ENCODE measurements at places on chromosomes 4 and X.

DNA sequence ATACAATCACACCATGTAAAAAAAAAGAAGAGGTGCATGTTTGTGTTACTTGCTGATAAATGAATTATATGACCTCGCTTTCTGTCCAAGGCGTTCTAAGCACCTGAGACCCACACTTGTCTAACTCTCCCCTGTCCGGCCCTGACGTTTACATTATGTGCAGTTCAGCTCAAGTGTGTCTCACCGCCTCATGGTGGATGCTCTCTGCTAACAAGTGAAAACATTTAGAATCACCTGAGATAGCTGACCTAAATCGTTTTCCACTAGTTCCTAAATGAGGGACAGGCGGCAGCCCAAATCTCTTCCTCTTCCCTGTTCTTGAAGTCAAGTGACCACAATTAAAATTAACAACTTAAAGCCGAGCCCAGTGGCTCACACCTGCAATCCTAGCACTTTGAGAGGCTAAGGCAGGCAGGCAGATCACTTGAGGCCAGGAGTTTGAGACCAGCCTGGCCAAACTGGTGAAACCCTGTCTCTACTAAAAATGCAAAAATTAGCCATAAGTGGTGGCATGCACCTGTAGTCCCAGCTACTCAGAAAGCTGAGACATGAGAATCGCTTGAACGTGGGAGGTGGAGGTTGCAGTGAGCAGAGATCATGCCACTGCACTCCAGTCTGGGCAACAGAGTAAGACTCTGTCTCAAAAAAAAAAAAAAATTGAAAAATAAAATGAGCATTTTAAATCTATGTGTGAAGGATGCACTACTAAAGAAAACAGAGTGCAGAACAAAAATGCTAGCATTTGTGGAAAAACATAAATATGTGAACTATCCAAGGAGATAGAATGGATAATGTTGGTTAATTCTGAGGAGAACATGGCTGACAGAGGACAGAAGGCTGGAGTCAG is 3.9 kb upstream of the TIFA start:
- DNase-seq = no peak

GRCh38 chr4:61200187-61200915 is at the start of gene ADGRL3:
Gene ADGRL3 (plus strand): TSS chr4:61200326.
- peak; percentile 83 for DNase-seq

GRCh38 chrX:386768-387575 is at the start of gene PPP2R3B:
Gene PPP2R3B (minus strand): TSS chrX:386907. CDS start chrX:386691, 216 bp downstream.
- DNase-seq = peak; percentile 98

GRCh38 chrX:125387945-125388344 is 68.3 kb downstream of the TEX13C start:
- no peak for DNase-seq

DNA sequence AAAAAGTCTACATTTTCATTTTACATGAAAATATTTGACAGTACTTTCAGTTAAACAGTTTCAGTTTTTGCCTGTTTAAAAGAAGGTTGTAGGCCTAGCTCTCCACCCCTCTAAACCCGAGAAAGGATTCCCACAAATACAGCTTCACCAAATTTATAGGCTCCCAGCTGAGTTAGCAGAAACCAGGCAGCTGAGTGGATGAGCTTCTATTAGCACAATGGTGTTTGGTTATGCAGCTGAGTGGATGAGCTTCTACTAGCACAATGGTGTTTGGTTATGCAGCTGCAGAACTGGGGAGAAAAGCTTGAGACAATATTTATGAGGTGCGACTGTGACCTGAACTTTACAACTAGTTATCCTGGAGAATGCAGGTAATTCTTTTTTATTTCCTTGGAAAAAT is 36.6 kb upstream of the PAQR3 start:
- DNase-seq = no peak
